ENCODE measurements at places on chromosomes 4 and X.

GRCh38 chr4:80726471-80726870 lies 304.0 kb upstream of the BMP3 start:
- DNase-seq = no peak

DNA sequence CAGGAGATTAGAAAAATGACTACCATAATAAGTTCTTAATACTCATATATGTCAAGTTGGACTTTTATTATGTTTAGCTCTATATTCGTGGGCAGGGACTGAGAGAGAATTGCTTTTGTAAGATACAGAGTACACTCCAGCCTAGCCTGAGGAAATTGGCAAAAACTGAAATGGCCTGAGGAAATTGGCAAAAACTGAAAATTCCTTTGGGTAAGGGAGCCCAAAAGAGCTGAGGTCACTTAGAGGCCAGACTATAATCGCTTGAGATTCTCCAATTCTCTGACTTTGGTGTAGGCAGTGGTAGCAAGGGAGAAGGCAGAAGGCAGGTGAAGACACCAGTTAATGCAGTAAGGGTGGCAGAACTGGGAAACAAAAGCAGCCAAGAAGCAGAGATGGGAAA lies 124.5 kb upstream of the HCCS start:
- DNase-seq = no peak

DNA sequence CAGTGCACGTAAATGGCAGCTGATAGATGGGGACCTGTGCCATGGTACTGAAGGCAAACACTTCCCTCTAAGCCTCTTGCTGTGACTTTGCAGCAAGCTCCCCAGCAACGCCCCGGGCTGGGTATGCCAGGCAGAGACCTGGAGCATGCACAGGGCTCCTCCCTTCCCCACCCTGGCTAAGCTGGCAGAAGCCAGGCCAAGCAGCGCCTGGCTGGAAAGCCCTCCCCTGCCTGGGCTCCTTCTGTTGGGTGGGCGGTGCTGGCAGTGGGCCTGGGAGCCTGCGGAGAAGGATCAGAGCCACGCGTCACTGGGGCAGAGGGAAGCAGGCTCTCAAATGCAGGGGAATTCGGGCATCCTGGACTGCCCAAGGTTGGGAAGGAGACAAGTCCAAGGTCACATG lies 3.6 kb downstream of the ATP2B3 start:
- peak; percentile 80 for DNase-seq

DNA sequence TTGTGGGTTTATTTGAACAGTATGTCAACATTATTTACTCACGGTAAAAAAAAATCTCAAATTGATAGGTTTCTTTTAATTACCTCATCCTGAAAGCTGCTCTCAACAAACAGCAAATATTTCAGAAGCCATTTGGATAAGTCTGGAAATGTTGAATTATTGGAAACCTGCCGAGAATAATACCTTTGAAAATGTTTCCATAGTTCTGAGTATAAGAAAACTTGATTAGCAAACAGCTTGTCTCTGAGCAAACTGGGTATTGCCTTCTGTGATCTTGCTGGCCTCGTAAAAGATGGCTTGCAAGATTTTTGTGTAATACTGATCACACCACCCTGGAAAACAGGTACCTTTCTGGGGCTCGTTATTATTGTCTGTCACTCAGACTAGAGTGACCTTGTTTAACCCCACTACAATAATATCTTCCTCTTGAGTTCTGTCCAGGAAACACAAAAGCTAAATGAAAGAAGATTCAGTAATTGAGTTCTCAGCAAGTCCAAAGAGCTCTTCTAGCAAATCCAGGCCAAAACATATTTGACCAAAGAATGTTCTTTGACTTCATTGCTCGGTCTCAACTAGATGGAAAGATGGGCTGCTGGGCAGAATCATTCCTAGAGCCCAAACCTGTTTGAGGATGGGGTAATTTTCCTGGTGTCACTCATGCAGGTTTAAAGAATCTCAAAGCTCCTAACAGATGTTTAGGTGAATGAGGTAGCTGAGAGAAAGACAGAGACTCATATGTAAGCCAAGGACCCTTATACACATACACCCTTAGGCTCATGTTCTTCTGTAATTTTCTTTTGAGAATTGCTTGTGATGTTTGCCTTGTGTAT lies 255.6 kb upstream of the JADE1 start:
- no peak for DNase-seq

GRCh38 chr4:42633605-42634388 lies 23.1 kb downstream of the ATP8A1 start:
- no peak for DNase-seq

GRCh38 chr4:158903079-158903456 lies 134.2 kb downstream of the FNIP2 start:
- no peak for DNase-seq

GRCh38 chrX:15350329-15350996 lies 15.1 kb upstream of the PIGA start:
- peak; percentile 53 for DNase-seq

DNA sequence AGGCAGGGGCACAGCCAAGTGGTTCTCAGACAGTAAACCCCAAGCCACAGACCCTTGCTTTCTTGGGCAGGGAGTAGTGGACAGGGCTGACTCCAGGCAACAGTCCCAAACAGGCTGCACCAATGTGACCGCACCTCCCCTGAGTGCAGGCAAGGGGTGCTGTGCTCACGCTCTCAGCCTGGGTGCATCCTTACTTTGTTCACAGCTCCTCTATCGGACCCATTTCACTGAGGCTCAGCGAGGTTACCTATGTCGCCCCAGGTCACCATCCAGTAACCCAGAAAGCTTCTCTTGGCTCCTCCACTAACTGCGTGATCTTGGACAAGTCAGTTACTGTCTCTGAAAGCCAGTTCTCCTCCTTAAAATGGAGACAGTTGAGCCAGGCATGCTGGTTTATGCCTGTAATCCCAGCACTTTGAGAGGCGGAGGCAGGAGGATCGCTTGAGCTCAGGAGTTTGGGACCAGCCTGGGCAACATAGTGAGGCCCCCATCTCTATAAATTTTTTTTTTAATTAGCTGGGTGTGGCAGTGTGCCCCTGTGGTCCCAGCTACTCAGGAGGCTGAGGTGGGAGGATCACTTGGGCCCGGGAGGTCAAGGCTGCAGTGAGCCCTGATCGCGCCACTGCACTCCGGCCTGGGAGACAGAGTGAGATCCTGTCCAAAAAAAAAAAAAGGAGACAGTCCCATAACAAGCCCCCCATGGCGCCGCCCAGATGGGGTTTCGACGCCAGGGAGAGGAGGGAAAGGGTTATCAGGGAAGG lies 823 bp upstream of the MAN2B2 start:
- no peak for DNase-seq

DNA sequence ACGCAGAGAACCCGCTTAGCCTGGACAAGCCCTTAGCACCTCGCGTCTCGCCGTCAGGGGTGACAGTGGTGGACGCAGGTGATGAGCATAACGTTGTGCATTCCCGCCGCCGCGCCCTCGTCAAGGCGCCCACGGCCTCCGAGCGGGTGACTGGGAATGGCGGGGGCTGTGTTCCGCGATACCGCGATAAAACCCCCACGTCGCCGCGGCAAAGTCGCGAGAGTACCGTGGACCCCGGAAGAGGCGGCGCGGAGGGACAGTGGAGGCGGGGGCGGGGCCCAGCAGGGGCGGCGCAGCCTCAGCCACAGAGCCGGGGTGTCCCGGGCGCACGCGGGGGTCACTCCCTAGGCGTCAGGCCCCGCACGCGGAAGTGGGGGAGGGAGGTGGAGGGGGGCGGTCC lies 53.8 kb downstream of the ZFYVE28 start:
- peak; percentile 25 for DNase-seq

DNA sequence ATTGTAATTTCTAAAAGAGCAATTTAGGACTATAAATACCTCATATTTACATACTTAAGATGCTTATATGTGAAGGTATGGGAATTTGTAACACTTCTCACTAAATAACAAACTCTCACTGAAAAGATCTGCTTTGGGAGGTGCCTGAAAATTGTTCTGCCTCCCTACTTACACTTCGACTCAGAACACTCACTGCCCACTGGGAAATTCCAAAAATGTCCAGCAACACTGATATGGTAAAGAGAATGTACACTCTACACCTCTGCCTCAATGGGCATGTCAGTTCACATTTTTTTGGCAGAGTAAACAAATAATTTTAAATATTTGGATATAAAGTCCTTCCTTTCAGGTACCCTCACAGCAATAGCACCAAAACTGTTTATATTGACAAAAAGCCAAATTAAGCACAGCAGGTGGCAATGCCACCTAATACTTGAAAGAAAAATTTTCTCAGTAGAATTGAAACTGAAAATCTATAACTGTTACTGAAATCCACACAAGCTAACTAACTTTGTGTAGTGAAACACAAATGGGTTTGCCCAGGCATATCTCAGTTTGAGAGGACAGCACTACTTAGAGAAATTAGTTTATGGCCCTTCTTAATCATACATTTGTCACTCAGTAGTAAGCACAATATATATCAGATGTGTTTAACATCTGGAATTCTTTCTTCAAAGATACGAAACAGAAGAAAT lies 67.1 kb downstream of the PRDM5 start:
- DNase-seq = no peak

GRCh38 chr4:41129128-41129754 lies 85.1 kb downstream of the APBB2 start:
- no peak for DNase-seq

DNA sequence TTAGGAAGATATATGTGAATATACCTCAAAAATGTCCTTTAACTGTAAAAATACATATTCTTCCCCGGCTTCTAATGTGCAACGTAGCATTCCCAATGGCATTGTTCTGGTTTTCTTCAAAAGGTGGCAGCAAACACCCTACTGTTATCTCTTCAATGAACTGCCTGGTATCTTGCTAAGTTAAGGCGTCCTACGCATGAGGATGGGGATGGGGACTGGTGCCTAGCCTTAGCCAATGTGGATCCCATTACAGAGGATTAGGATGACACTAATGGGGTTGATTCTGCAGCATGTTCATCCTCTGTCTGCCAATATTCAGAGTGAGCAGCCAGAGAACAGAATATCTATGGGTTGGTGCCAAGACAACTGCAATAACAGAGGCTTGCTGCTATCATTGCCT lies 334.9 kb upstream of the ADGRL3 start:
- DNase-seq = peak; percentile 54

DNA sequence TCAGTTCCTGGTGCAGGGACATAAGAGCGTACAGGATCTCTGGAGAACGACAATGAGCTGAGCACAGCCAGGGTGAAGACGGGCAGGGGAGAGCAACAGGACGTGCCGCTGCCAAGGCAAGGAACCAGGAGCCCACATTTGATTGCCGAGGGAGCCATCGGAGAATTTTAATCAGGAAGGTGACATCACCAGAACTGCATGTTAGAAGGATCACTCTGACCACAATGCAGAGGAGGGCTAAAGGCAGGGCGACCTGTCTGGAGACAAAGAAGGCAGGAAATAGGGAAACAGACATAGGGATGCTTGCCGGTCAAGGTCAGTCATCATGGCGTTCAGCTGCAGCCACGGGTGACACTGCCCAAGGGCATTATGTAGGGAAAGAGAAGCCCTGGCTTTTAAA lies 81.4 kb downstream of the RBM47 start:
- no peak for DNase-seq

- no peak for DNase-seq
These were observed 25.6 kb downstream of the KDM6A start for GRCh38 chrX:44898411-44899221.

GRCh38 chrX:34917146-34917545 lies 25.4 kb upstream of the FAM47B start:
- DNase-seq = no peak

GRCh38 chr4:23455456-23456158 lies 434.2 kb downstream of the PPARGC1A start:
- no peak for DNase-seq

DNA sequence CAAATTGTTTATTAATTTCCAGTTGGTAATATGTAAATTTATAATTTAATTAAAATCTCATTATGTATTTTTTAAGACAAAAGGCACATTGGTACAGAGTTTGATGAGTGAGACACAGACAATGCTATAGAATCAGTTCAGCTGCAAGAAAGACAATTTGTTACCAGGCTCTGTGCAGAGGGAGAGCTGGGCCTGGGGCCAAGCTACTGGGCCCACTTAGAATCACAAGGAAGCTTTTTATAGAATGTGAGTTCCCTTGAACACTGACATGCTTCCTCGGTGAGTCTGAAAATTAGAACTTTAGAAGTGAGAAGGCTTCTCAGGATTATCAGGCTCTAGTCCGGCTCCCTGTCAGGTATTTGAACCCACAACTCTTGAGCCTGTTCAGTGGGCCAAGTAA lies 129.0 kb downstream of the AFF2 start:
- DNase-seq = no peak

DNA sequence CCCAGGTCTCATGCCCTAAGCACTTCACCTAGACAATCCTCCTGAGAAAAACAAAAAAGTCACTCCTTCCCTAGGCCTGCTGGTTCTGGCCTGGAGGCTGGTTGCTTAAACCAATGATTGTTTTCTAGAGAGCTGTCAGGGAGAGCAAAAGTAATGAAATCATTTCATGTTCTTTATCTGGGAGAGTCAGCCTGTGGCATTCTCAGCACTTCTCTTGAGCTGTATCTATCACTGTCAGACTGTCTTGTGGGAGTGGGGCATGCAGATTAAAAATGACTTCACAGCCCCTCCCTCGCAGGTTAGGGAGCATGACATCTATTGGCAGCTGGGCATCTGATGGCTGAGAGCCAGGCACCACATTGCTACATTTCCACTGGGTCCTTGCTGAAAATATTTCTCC lies 20.4 kb upstream of the TMEM154 start:
- DNase-seq = no peak

DNA sequence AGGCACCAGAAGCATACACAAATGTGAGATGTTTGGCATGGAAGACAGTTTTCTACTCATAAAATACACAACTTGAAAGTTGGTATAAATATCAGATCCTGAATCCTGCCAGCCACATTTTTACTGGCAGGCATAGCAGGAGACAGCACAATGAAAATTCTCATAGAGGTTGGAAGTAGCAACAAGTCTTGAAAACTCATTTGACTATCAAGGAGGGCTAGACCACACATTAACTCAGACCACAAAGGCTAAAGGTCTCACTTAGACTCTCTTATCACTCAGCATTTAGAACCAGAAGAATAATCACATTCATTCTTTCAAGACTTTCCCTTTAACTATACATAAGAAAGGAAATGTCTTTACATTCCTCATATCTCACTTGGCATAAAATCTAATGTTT lies 56.5 kb downstream of the SORBS2 start:
- DNase-seq = no peak

DNA sequence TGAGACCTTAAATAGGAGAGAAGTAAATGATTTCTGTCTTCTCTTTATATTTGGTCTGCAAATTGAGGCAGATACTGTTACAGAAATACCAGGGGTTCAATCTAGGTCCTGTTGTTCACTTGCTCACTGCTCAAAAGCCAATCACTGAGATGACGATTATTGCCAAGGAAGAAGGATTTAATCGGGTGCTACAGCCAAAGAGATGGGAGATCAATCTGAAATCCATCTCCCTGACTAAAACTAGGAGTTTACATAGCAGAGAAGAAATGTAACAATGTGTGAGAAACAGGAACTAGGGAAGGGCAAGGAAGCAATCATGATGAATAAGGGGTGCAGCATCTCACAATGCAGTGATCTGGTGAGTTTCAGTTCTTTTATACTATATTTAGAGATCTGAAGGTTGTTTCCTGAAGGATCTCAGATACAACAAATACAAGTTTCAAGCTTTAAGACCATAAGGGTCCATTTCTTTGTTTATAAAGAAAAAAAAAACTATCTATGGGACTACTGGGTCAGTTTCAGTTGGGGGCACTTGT lies 117.9 kb upstream of the FAM9B start:
- DNase-seq = no peak

GRCh38 chr4:36786519-36786918 lies 458.0 kb upstream of the NWD2 start:
- DNase-seq = no peak

GRCh38 chr4:73895201-73896175 lies 26.3 kb downstream of the CXCL1 start:
- no peak for DNase-seq

Data from D341Med (cell line).